ENCODE measurements at places on chromosomes 12 and 14.

DNA sequence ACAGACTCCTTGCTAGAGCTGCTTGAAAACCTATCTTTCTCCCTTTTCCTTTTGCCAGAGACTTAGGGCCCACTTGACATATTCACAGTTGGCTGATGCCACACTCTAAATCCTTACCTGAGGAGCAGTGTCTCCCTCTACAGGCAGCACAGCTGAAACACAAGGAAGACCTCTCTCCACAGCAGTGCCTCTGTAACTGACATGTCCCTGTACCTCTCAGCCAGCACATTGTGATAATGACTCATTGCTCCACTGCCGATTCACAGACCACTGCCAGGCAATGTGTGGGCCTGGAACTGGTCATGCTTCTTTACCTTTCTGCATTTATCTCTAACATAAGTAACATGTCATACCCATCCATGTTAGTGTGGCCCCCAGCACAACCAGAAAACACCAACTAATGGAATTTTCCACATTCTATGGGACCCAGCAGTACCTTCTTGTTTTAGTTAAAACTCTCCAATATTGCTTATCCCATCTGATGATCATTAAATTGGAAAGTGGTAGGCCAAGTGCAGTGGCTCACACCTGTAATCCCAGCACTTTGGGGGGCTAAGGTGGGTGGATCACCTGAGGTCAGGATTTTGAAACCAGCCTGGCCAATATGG is 56.5 kb downstream of the GTF2A1 start:
- DNase-seq, result no peak

DNA sequence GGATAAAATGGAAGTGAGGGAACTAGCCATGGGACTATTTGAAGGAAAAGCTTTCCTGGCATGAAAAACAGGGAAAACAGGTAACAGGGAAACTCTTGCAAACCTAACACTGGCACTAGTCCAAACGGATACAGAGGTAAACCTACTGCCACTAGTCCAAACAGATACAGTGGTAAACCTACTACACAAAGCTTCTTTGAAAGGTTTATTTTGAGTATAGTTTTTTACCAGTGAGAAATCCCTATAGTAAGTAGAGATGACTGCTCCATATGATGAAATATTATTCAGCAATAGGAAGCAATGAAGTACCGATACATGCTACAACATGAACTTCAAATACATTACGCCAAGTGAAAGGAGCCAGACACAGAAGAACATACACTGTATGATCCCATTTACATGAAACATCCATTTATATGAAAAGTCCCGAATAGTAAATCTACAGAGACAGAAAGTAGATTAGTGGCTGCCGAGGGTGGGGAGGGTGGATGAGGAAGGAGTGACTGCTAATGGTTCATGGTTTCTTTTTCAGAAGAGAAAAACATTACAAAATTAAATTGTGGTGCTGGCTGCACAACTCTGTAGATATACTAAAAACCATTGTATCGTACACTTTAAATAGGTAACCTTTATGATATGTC is 25.5 kb downstream of the SPTLC2 start:
- no peak for DNase-seq

GRCh38 chr12:131759176-131759575 is 48.3 kb downstream of the SFSWAP start:
- no peak for DNase-seq

GRCh38 chr12:77064896-77065360 is 441 bp downstream of the E2F7 start:
- no peak for DNase-seq

- no peak for DNase-seq
Observed at GRCh38 chr12:52455821-52456220, 3.9 kb upstream of the KRT6B start.

GRCh38 chr12:122646517-122647217 is 56.5 kb downstream of the HCAR2 start:
- peak; percentile 40 for DNase-seq

DNA sequence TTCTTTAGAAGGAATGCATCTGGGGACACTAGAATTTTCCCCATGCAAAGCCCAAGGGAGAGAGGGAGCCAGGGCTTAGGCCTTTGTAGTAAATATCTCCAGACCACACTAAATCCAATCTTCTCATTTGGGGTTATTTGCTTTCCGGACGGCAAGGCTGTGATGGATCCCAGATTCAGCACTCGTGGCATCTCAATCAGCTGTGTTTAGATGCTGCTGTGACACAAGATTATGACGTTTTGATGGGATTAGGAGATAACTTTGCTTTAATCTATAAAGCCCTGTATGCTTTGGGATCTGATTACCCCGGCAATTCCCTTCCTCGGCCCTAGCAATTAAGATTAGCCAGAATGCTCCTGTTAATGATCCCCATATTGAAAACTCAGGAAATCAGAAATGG is 686.7 kb upstream of the TBX3 start:
- DNase-seq, result no peak

- DNase-seq, result no peak
Observed at GRCh38 chr12:32125455-32126084, 18.9 kb downstream of the BICD1 start.

- DNase-seq, result no peak
Observed at GRCh38 chr12:31702047-31702446, 26.8 kb downstream of the AMN1 start.

All from fibroblast of skin of left biceps (primary cell).